GM12878 (cell line): ENCODE measurements at places on chromosomes 5 and 9. TPM values are rescaled to one million over a fixed set of nuclear protein-coding genes. Genes with fewer than 3 reads are reported as not detected.

The SEMA5A gene
- total RNA-seq = 0.21 and 0.28 TPM in 2 replicates

The TAF11L4 gene
- not detected in 2 replicates for total RNA-seq

GRCh38 chr9:69759021-69759420 is 790 bp downstream of the PTAR1 start:
- peaks cover 2% of the 10 kb centered on the region; the same call in 1 of the 2 replicates for H3K4me1 ChIP-seq
- no peak for DNase-seq
- H3K36me3 ChIP-seq = no peaks in the 10 kb centered on the region
- no peaks in the 10 kb centered on the region for H3K27me3 ChIP-seq

DNA sequence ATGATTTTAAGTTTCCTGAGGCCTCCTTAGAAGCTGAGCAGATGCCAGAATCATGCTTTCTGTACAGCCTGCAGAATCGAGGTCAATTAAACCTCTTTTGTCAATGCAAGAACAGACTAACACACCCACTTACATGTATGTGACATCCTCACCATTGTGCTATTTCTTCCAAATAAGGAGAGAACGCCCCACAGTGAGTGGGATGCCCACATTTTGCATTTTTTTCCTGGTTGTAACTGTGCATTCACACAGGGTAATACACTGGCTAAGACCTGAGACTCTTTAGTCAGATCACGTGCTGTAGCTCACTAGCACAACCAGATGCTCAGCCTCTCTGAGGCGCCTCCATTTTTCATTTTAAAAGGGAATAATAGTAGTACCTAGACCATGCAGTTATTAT is 4.4 kb upstream of the CEMIP2 start:
- H3K4me3 ChIP-seq = no peak overlapping the region
- DNase-seq = no peak
- no peaks in the 10 kb centered on the region for H3K36me3 ChIP-seq
- H3K4me1 ChIP-seq = peaks cover 9% of the 10 kb centered on the region

The ACTBL2 gene
- not detected in 2 replicates for total RNA-seq

- H3K27me3 ChIP-seq = no peaks in the 10 kb centered on the region; the same call in 1 of the 2 replicates
- DNase-seq = no peak
Observed at GRCh38 chr9:95552814-95553546, 36.2 kb upstream of the PTCH1 start.

The HAND1 gene
- 0.36 and 0.64 TPM in 2 replicates for total RNA-seq

DNA sequence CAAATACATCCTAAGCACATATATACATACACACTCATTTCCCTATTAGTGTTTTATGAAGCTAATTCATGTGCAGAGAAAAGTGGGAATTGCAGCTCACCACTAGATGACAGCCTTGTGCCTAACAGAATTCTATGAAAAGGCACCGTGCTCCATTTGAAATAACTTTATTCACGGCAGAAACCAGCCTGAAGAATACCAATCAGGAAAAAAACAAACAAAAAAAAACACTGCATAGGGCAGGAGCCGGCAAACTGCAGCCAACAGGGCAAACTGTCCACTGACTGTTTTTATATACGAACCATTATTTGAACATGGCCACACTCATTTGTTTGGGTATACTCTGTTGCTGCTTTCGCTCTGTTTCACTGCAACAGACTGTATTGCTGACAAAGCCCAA is 33.6 kb downstream of the ERMP1 start:
- DNase-seq = no peak
- peaks cover 23% of the 10 kb centered on the region for H3K36me3 ChIP-seq
- no peak overlapping the region for H3K4me3 ChIP-seq
- no peaks in the 10 kb centered on the region for H3K27me3 ChIP-seq

The KCNN2 gene
- total RNA-seq = 0.80 and 0.93 TPM in 2 replicates

The CAMK4 gene
- total RNA-seq = 51.9 and 54.4 TPM in 2 replicates

The MLANA gene
- total RNA-seq = not detected in 2 replicates

The DELE1 gene
- 62.9 and 63.2 TPM in 2 replicates for total RNA-seq

DNA sequence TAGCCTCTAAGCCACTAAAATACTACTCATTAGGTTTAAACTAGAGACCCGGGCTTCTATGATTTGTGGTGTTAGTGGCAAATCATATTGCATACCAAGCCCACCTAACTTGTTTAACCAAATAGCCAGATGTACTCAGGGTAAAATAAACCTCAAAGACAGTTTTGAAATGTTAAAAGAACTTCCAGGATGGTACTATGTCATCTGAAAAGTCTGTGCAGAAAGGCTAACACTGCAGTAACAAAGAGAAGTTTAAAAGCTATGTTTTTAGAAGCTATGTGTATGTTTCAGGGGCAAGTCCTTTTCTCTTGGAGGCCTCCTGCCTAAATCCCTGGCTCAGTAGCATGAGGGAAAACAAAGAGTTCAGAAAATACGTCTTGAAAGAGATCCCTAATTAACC is 84.9 kb upstream of the IL7R start:
- no peak for DNase-seq
- no peaks in the 10 kb centered on the region for H3K36me3 ChIP-seq
- no peak overlapping the region for H3K4me3 ChIP-seq
- H3K27me3 ChIP-seq = peaks cover 4% of the 10 kb centered on the region; the same call in 1 of the 2 replicates
- H3K27ac ChIP-seq = no peak overlapping the region

DNA sequence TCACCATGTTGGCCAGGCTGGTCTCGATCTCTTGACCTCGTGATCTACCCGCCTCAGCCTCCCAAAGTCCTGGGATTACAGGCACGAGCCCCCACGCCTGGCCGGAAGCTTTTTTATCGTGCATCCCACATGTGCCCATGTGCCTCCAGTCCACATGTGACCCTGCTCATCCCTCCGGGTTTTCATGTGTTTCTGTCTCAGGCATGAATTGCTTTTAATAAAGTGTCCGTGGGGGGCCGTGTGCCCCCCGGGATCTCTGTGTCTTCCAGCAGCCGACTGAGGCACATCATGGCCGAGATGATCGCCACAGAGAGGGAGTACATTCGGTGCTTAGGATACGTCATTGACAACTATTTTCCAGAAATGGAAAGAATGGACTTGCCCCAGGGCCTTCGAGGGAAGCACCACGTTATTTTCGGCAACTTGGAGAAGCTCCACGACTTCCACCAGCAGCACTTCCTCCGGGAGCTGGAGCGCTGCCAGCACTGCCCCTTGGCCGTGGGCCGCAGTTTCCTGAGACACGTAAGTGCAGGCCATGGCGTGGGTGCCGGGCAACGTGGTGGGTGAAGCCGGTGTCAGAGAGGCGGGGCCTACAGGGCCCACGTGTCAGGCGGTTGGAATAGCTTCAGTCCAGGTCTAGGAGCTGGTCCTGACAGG is 22.1 kb upstream of the LRRC14B start:
- H3K27ac ChIP-seq = no peak overlapping the region
- DNase-seq = no peak
- no peaks in the 10 kb centered on the region for H3K4me1 ChIP-seq
- H3K27me3 ChIP-seq = peaks cover 3% of the 10 kb centered on the region
